ENCODE measurements at places on chromosomes 6 and 20.

DNA sequence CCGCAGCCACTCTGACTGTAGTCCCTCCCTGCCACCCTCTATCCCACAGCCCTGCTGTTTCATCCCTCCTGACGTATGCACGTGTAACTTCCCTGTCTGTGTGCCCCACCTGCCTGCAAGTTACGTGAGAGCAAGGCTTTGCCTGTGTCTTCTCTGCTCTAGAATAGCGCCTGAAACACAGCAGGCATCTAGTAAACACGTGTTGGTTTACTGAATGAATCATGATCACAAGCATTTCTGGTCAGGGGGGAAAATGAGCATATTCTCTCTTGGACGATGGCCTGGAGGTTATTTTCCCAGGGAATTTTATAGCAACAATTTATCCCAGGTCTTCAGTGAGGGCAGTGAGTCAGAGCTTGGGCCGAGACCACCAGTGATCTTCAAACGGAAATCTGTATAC, 38.3 kb downstream of the PSMG4 start:
- DNase-seq = no peak

DNA sequence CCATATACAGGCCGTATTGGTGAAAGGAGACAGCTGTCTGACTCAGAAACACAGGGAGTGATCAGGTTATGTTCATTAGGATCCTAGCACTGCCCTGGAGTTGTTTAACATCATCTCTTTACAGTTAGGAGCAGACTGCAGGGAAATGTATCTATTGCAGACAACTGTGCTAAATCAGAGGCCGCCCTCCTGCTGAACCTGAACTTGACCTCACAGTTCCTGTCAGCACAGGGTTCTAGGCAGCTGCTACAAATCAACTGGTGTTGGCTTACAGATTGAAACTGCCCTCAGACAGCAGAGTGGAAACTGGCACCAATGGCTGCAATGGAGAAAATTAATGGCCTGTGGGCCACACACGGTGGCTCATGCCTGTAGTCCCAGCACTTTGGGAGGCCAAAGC, 3.7 kb upstream of the RPP40 start:
- DNase-seq = no peak

DNA sequence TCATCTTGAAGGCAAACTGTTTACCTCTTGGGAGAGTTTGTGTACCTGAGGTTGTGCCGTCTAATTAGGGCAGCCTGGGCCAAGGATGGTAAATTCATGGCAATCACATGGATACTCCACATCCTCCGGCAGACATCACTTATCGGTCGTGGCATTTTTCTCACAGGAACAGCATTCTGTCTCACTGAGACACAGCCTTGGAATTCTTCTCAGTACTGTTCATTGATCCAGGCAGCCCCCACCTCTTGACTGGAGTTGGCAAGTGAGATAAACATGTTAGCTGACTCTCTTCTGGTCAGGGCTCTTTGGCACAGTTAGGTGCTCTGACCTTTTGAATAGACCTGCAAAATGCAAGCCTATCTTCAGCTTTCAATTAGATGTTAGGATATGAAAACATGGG, 511.4 kb upstream of the FLRT3 start:
- DNase-seq = no peak

DNA sequence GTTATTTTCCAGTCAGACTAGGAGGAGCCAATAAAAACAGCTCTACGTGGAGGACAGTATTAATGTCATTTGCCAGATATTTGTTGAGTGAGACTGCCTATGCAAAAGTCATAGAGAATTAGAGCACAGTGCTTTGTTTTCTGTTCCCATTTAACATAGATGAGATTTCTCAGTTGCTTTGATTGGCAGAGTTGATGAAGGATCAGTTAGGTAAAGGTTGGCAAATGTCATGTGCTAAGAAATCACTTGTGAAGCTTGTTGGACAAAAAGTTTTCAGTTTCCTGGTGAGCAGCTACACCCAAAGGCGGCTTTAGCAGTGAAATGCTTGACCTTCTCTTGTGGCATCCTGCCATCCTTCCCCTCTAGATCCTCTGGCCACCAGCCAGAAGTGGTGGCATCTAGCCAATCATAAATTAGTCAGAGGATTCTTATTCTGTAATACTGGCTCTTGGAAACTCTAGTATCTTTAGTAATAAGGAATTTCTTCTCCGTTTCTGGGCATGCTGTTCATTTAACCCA, 37.0 kb downstream of the BCKDHB start:
- peak; percentile 89 for DNase-seq

- DNase-seq = no peak
Observed at GRCh38 chr6:151385177-151385576, 6.2 kb downstream of the ZBTB2 start.

DNA sequence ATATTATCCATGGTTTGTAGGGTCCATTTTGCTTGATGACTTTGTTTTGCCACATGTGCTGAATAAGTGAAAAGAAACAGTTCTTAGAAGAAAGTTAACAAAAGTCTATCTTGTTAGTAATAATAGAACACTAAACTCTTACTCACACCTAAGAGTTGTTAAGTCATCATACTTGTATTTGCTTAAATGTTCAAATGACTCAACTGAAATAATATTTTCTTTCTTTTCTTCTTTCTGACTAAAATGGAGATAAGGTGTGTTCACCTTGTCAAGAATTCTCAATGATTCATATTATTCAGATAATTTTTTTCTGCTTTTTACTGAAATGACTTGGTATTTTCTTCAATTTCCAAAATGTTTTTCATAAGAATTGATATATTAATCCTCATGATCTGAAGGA, 327.2 kb downstream of the HTR1B start:
- no peak for DNase-seq

DNA sequence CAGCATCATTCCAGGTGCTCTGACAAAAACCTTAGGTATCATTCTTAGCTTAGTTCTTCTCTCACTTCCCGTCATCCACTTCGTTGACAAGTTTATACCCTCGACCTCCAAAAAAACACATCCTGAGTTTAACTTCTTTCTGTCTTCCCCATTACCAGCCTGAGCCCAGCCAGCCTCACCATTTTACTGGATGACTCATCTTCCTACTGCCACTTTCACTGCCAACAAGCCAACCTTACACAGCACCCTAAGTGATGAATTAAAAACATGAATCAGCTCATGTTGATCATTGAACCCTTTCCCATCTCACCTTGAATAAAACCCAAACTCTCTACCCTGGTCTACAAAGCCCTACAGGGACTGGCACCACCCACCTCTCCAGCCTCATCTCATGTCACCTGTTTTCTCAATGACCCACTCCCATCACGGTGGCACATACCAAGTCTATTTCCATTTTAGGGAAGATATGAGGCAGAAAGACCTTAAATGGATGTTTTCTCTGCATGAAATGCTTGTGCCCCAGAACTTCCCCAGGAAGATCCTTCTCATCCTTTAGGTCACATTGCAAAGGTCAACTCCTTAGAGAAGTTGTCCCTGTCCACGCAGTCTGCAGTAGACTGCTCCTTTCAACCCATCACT, 9.9 kb upstream of the UST start:
- DNase-seq = no peak

GRCh38 chr6:92159046-92159445, 1260.3 kb downstream of the EPHA7 start:
- no peak for DNase-seq

GRCh38 chr20:25160467-25160866, 35.0 kb upstream of the ENTPD6 start:
- no peak for DNase-seq

- DNase-seq = no peak
Observed at GRCh38 chr6:27726619-27727023, 185.6 kb downstream of the OR2B2 start.

DNA sequence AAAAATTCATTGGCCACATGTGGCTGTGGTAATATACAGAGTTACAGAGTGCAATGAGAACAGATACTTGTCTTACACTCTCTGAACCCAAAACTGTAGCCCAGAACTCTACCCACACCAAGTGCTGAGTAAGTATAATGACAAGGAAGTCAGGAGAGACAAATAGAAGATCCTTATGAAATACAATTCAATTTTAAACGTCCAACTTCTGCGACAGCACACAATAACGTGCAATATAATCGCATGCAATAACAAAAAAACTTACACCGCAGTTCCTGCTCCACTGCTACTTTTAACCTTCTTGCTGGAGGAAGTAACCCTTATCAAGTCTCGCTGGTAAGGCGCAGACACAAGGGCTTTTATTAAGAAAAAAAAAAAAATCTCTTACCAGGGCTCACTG, 881 bp downstream of the SFT2D1 start:
- no peak for DNase-seq

- DNase-seq = no peak
Observed at GRCh38 chr20:49710971-49711666, 2.6 kb downstream of the B4GALT5 start.

GRCh38 chr6:61887423-61887822, 398.6 kb downstream of the KHDRBS2 start:
- DNase-seq = no peak

DNA sequence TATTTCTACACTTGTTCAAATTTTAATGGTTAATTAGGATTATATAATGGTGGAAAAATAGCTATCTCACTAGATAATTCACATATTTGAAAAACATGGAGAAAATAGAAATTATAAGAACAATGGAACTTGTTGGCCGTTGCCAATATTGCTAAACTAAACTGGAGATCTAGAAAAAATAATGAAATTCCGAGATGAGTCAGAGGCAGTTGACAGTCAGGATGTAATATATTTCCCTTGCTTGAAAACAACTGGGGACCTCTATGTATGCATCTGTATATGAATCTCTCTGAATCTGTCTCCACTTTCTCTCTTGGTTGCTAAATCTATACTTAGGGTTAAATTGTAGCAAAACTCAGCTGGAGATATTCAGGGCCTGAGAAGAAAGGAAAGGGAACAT, 1108.2 kb upstream of the GJE1 start:
- no peak for DNase-seq

DNA sequence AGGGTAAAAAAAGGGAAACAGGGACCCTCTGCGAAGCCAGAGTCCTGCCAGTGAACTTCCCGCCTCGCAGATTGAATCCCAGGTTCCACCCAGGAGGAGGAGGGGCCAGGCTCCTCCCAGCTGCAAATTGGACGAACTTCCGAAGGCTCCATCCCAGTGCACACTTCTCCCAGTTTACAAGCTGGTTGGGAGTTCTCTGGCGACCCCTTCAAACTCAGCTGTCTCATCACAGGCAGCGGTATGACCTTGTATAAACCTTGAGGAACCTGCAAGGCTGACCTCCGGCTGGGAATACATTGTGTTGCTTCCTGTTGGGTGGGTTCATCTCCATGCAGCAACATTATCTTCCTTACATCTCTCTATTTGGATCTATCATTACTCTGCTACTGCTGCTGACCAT, 962.7 kb downstream of the GRIK2 start:
- no peak for DNase-seq

GRCh38 chr6:133242637-133243585, 1.8 kb downstream of the EYA4 start:
- no peak for DNase-seq

DNA sequence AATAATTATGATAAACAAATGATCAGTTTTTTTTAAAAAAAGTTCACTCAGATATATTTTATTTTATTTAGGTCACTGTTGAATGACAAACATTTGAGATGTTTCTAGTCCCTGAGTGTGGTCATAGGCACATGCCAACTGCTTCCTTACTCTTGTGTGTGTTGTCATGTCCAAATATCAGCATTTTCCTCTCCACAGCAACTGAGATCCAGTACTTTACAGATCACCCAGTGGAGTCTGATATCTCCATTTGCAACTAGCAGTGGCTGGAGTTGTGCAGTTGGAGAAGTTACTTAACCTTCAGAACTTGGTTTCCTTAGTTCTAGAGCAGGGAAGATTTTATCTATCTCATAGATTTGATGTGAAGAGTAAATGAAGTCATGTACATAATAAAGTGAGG, 101.3 kb downstream of the MYB start:
- no peak for DNase-seq

- DNase-seq = no peak
Observed at GRCh38 chr6:372336-372911, 19.1 kb upstream of the IRF4 start.

GRCh38 chr6:107689951-107690642, 134.0 kb downstream of the SCML4 start:
- DNase-seq = no peak

GRCh38 chr6:10386220-10386619, 28.7 kb downstream of the TFAP2A start:
- no peak for DNase-seq

GRCh38 chr20:38112930-38113294, 52.2 kb downstream of the TGM2 start:
- no peak for DNase-seq

- DNase-seq = peak; percentile 91
Observed at GRCh38 chr20:45344168-45344860, 3.9 kb downstream of the SDC4 start.

DNA sequence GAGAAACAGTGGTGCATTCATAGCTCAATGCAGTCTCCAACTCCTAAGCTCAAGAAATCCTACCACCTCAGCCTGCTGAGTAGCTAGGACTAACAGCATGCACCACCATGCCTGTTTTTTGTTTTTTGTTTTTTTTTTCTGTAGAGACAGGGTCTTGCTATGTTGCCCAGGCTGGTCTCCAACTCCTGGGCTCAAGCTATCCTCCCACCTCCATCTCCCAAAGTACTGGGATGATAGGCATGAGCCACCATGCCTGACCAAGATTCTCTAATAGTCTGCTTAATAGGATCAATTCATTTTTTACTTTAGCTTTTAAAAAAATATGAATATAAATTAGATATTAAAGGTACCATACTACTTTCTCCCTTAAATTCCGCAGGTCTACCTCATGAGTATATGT, 152.3 kb upstream of the BEND3 start:
- DNase-seq = no peak

DNA sequence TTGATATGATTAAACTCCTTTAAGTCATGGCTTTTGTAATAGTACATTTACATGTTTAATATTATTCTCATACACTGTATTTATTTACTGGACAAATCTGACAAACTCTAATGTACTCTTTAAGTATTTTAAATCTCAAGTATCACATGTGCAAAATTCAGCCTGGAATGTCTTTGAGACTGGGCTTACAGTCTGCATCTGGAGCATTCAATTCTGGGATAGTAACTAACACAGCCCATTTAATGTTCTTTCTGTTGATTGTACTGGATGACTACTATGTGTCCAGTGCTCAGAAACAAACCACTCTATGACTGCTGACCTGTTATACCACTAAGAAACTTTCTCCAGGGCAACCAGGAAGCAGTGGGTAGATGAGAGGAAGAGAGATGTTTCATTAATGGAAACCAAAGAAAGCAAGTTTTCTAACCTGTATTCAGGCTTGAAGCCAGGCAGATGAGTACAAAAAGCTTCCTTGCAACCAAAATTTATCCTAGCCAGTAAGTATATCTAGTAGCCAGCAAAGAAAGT, 26.8 kb downstream of the FBXL4 start:
- DNase-seq = no peak

GRCh38 chr6:88982720-88983119, 19.3 kb upstream of the RNGTT start:
- no peak for DNase-seq

GRCh38 chr6:126188279-126188909, 151.5 kb upstream of the CENPW start:
- no peak for DNase-seq

- DNase-seq = peak; percentile 79
Observed at GRCh38 chr6:138795809-138796603, at the start of gene ECT2L. ECT2L (plus strand) TSS chr6:138796087; CDS start chr6:138813275, 17,188 bp downstream.
